ENCODE measurements at places on chromosomes 1 and 21.

DNA sequence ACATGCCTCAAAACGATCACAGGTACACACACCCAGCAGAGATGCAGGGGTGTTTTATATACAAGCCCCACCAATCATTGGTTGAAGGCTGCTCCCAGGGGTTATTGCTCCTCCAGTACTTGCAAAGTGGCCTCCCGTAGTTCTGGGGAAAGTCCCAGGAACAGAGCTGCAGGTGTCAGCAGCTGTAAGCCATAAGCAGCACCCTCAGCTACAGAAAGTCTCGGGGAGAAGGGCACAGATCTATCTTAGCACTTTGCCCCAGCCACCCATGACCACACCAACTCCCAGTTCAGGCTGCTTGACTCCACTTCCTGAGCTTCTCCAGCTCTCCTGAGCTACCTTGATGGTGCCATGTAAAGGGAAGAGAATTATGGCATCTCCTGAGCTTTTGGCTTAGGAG is 222.7 kb upstream of the GJB5 start:
- no peak for DNase-seq

DNA sequence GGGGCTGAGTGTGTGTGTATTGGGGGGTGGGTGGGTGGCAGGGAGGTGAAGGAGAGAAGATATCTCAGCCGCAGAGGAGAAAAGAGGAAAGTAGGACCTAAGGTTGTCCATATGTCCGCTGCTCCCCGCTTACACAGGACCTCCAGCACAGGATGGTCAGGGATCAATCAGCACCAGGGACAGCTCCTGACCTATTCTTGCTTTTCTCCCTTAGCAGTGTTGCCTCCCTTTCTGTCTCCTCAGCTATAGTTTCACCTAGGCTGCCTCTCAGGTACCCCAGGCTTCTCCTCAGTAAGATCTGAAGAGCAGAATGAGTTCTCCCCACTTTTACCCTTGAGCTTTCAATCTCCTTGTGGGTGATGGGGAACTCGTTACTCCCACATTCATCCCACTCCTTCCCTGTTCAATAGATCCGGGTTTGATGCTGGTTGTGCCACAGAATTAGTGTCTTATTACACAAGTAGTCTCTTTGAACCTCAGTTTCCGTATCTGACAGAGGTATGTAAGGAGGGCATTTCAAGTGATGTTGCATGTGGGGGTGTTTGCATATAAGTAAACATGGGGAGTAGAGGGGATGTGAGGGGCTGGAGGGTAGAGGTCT is 1.4 kb upstream of the DPH2 start:
- DNase-seq: no peak

DNA sequence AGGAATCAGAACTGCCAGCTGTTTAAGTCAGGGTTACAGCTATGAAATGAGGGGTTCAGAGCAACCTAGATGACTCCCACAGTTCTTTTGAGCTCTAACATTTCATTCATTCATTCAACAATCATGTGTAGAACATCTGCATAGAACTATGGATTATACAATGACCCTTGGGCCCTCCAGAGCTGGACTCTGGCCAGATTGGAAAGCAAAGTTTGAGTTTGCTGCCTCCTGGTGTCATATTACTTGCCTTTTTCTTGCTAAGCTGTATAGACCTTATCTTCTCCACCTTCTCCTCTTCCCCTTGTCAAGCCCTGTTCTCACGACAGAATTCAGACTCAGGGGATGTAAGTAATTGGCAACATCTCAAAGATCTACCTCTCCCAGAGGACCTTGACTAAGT is 4.0 kb downstream of the CASQ2 start:
- no peak for DNase-seq

DNA sequence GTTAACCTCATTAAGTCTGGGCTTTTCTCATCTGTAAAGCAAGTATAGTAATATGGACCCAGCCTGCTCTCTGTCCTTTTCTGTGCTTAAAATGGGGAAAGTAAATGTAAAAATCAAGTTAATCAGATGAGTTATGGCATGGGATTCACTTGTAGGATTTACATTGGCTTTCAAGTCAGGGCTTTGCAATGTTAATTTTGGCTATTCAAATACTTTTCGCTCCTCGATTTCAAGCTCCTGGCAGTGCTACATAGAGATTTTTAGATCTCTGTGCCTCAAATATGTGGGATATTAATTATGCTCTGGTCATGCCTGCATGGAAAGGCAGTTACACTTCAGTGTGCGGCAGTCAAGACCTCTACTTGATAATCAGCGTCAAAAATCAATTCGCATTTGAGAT is 709.8 kb downstream of the LTN1 start:
- DNase-seq: no peak

DNA sequence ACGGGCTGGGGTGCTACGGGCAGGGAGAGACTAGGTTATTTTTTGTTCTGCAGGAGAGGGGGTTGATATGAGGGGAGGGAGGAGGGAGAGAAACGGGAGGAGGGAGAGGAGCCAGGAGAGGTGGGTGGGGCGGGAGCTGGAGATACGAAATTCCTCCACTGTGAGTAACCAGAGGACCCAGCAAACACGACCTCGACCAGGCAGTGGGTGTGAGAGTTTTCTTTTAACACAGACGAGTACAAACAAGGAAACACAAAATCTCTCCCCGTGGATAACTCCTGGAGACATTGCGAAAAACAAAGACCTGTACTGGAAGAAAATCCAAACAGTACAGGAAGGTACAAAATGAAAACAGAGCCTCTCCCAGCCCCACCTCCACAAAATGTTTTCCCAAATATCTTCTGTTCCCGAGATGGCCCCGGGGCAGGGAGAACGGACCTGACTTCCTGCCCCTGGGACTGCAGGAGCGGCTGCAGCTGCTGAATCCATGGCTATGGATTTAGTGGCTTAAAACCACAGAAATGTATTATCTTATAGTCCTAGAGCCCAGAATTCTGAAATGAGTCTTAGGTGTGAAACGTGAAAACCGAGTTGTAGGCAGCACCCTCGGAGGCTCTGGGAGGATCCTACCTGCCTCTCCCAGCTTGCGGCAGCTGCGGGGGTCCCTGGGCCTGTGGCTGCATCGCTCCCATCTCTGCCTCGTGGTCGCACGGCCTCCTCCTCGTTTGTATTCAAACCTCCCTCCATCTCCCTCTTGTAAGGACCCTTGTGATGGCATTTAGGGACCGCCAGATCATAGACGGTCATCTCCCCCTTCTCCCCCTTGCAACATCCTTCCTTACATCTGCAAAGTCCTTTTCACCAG is 82.2 kb downstream of the RIPK4 start:
- DNase-seq: no peak

- no peak for DNase-seq
Measured at GRCh38 chr21:29279558-29279957, 19.2 kb upstream of the BACH1 start.

DNA sequence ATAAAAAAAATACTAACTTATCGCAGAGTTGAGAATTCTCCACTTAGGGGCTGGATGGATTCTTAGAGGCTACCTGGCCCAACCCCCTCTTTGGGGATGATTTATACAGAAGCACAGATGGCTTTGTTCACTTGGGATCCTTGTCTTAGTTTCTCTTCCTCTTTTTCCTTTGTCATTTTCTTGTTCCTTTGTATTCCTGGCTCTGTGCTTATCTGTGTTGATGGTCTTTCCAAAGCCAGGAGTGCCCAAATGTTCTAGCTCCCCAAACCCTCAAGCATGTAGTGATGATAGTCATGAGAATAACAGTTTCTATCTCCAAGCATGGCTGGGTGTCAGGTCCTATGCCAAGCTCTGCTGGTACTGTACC is 27.4 kb downstream of the EPHB2 start:
- no peak for DNase-seq

- DNase-seq: no peak
Measured at GRCh38 chr1:167899253-167899681, 14.7 kb downstream of the ADCY10 start.

GRCh38 chr1:222060210-222060916 is 318.5 kb upstream of the DUSP10 start:
- peak; percentile 45 for DNase-seq

GRCh38 chr1:185250063-185250462 is 67.0 kb downstream of the IVNS1ABP start:
- DNase-seq: no peak

DNA sequence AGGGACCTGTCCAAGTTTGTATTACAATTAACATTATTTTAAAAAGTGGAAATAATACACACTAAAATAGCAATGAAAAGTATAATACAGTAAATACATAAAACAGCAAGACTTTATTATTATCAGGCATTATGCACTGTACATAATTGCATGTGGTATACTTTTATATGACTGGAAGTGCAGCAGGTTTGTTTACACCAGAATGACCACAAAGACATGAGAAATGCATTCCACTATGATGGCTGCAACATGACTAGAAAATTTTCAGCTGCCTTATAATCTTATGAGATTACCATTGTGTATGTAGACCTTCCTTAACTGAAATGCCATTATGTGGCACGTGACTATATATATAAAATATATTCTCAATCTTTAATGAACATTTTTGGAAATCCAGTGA is 1699.6 kb downstream of the KCNT2 start:
- no peak for DNase-seq

DNA sequence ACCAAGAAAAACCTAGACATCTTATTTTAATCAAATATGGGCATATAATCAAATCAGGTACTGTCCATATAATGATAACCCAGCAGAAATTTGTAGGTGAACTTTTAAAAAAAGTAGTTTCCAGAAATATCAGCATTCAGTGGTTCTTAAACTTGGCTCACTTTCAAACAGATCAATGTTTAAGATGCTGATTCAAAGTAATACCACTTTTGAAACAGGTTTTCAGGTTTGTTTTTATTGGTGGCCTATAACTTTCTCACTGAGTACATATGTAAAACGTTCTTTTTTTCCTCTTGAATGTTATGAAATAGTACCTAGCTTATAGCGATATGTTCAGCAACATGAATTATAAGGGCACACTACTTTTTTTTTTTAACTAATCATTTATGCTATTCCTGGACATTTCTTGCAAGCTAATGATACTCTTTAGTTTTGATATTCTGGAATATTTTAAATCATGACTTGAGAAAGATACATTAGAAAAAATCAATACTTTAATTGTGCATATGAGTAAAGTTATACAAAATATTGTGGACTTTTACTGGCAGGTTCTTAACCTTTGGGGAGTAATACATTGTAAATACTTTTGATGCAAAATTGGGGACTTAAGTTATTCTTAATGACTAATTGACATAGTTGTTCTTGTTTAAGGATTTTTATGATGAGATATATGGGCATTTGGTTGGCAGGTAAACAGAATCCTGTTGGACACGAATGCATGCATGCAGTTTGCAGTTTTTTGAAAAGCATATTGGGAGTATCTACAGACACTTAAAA is 3.0 kb downstream of the NFIA start:
- no peak for DNase-seq

DNA sequence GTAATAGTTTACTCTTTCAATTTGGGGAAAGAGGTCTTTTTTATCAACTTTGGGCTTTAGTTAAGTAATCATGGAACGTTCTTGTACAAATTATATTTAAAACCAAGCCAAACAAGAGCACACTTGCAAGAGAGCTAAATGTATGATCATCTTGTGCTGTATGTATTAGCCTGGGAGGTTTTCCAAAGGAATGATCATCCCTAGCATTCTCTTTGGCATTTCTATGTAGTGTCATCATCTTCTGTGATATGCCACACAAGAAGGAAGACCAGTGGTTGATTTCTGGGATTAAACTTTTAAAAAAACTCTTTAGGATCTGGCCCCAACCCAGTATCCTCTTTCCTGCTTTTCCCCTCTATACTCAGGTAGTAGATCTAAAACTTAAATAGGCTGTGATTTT is 38.4 kb upstream of the KCNQ4 start:
- no peak for DNase-seq

DNA sequence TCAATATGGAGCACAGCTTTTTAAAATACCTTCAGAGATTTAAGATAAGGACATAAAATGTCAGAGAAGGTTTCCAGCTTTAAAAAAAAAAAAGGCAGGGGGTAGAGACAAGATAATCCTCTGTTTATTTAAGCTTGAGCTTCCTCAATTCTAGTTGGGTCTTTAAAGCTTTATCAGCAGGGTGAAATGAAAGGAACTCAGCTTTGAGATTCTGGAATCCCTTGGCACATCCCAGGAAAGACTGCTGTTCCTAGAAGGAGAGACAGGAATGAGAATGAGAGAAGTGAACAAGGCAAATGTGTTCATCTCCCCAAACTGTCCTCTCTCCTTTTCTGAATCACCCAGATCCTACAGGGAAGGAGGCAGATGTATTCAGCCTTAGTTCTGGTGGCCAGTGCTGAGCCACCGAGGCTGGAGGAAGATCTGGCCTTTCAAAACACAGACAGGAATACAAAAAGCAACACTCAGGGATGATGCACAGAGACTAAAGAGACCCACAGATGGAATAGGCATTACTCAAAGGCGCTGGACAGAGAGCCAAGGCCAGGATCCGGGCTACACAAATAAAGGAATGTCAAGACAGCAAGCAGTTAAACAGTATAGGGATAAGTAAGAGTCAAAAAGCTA is 385.8 kb upstream of the DUSP10 start:
- DNase-seq: no peak

DNA sequence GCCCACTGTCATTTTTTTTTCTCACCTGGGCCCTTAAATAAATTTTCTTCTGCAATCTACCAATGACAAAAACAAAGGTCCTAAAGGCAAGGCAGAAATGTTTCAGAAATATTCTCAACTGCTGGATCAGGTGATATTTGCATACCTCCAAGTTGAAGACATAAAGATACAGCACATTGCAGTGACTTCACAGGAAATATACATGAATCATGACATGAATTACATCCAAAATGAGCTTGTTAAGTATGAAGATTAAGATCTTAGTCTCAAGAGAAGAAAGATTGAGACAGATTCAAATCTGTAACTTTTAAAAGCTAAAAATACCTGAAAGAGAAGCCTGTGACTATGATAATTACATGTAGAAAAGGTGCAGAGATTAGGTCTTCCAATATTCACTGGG is 207.8 kb downstream of the SIPA1L2 start:
- no peak for DNase-seq

DNA sequence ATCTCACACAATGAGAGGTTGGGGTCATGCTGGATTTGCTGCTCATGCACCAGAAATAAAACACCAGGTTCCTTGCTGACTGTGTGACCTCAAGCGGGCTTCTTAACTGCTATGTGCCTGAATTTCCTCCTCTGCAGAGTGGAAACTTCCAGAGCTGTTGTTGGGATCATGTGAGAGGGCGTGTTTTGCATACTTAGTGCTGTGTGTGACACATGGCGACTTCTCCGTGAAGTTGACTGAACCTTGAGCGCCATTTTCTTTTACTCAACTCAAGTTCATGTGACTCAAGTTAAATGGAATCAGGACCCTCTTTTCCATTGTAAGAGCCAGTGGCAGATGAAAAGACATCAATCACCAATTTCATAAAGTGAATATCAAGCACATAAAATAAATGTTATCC is 224.0 kb downstream of the KIF26B start:
- no peak for DNase-seq

DNA sequence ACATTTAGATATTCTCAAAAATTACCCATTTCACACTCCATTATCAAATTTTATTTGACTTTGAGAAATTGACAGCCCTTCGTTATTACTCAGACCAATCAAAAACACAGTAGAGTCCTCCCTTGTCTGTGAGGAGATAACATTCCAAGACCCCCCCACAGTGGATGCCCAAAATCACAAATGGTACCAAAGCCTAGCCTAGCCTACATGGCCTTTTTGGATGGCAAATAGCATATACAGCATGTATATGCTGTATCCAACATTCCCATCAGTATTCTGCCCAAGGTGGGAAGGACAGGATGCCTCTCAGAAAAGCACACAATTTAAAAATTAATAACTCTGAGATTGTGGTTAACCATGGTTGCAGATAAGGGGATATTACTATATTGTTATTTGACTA is 17.3 kb downstream of the SFPQ start:
- no peak for DNase-seq

Measured in NCI-H748 treated with DMSO at 0.1 percent for 48 hours (cell line).